Cardiac septum (tissue), 1 donor: ENCODE measurements at places on chromosomes 6 and 20. TPM values are rescaled to one million over a fixed set of nuclear protein-coding genes. Genes with fewer than 3 reads are reported as not detected.

The CDSN gene
- total RNA-seq: not detected

The OOEP gene
- total RNA-seq: not detected

The XRN2 gene
- total RNA-seq: 33.4 TPM

The LRRC73 gene
- total RNA-seq: 1.5 TPM

The ADGRF4 gene
- total RNA-seq: not detected

The GMDS gene
- 6.3 TPM for total RNA-seq

The LY6G6D gene
- not detected for total RNA-seq

The SCUBE3 gene
- 5.2 TPM for total RNA-seq

The PMEPA1 gene
- 34.8 TPM for total RNA-seq

The GABRR1 gene
- not detected for total RNA-seq

The TULP1 gene
- total RNA-seq: not detected

The BPIFB4 gene
- not detected for total RNA-seq

The FAM209B gene
- not detected for total RNA-seq

The SPATA25 gene
- total RNA-seq: 3.3 TPM

The NOX3 gene
- total RNA-seq: not detected

The GTSF1L gene
- total RNA-seq: not detected

The TINAG gene
- total RNA-seq: 0.70 TPM

The FAM83C gene
- not detected for total RNA-seq

The OR2W1 gene
- not detected for total RNA-seq

The MRAP2 gene
- total RNA-seq: 0.48 TPM

The MOG gene
- 2.0 TPM for total RNA-seq

The EYS gene
- total RNA-seq: 0.24 TPM

The RAD21L1 gene
- not detected for total RNA-seq

The OTOR gene
- total RNA-seq: not detected

The HUS1B gene
- total RNA-seq: 0.86 TPM

The C20orf144 gene
- total RNA-seq: not detected

The ENPP5 gene
- total RNA-seq: 2.9 TPM

The ASIP gene
- total RNA-seq: 10.5 TPM

The LSM2 gene
- 24.0 TPM for total RNA-seq

The VGLL2 gene
- total RNA-seq: 38.1 TPM
